Stimulated activated CD8-positive, alpha-beta memory T cell treated with anti-CD3 and anti-CD28 coated beads, Interleukin-4, amount 100 ng/mL, for 1 hour (primary cell): ENCODE measurements at places on chromosomes 1 and 21.

DNA sequence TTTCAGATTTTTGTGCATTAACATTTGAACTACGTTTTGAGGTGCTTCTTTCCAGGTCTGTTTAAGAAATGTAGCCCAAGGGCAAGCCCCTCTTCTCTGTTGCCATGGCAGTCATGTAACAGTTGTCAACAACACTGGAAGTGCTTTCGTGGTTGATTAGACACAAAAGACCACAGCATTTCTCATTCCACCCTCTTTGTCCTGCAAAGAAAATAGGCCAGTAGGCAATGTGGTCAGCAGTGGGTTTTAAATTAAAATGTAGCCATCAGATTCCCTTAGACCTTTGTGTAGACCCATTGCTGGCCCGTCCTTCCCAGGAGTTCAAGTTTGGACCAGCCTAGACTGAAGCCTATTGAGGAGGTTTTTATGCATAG lies 35.4 kb downstream of the VANGL1 start:
- no peak for DNase-seq

DNA sequence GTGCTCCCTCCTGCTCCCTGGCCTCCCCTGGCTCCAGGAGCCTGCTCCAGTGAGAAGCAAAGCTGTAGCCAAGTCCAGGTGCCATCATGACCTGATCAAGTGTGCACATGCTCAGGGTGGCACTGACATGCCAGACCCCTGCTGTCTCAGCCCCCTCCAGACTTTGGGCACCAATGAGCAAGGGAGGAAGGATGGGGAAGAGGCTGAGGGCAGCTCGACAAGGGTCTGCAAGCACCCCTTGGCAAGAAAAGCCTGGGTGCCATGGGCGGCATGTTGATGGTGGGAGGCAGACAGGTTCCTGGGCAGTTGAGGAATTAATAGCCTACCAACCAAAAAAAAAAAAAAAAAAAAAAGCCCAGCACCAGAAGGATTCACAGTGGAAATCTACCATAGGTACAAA lies 942.6 kb upstream of the PRMT6 start:
- no peak for DNase-seq

DNA sequence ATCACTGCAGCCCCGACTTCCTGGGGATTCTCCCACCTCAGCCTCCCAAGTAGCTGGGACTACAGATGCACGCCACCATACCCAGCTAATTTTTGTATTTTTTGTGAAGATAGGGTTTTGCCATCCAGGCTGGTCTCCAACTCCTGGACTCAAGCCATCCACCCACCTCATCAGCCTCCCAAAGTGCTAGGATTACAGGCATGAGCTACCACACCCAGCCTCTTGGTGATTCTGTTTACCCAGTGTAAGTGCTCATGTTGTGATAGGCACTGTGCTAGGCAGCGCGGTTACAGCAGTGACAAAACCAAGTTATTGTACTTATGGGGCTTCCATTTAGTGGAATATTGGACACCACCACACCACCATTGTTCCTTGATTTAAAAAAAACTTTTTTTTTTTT lies 9.7 kb upstream of the STX12 start:
- DNase-seq = no peak

- no peak for DNase-seq
Observed at GRCh38 chr1:33696962-33697361, 166.9 kb upstream of the HMGB4 start.

DNA sequence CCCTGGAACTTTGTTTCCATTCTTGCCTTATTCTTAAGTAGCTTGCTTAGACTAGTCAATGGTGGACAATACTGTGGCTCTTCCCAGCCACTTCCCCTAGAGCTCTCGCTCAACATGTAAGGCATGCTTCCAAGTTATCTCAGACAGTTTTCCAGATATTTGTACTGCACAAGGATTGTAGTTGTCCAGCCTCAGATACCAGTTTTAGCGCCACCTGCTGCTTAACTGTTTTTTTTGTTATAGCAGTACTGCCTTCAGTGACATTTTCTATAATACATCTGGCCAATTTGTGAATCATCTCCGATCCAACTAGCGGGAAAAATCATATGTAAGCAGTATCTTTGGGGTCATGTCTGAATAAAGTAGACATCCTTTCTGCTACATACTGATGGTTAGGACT lies 346.7 kb upstream of the ADGRL4 start:
- DNase-seq = no peak
